Skeletal muscle cell (primary cell): ENCODE measurements at places on chromosomes 11 and 22.

- DNase-seq: peak; percentile 67
These were observed 106.8 kb downstream of the RBFOX2 start for GRCh38 chr22:35921777-35922176.

GRCh38 chr11:35011389-35011788 is 95.0 kb downstream of the PDHX start:
- DNase-seq: no peak

- DNase-seq: no peak
These were observed 78.9 kb upstream of the PLET1 start for GRCh38 chr11:112339566-112339965.

GRCh38 chr22:50444663-50445062 is 30.2 kb downstream of the SBF1 start:
- DNase-seq: peak; percentile 30

DNA sequence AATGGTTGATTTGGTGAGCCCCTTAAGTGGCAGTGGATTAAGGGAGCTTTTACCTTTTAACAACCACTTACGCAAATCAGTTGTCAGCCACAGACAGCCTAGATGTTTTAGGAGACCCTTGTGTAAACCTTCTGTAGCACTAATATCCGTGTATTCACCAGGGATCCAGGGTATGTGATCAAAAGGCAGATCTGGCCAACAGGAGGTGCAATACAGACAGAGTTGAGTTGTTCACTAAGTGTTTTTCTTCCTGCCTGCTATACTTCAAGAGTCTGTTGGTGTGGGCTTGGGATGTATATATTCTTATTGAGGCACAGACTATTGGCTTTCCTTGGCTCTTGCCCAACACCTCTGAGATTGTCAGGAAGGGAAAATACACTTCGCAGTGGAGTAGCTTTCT is 175.1 kb downstream of the FAT3 start:
- DNase-seq: no peak

- DNase-seq: no peak
These were observed 1.2 kb downstream of the BET1L start for GRCh38 chr11:206002-206384.

DNA sequence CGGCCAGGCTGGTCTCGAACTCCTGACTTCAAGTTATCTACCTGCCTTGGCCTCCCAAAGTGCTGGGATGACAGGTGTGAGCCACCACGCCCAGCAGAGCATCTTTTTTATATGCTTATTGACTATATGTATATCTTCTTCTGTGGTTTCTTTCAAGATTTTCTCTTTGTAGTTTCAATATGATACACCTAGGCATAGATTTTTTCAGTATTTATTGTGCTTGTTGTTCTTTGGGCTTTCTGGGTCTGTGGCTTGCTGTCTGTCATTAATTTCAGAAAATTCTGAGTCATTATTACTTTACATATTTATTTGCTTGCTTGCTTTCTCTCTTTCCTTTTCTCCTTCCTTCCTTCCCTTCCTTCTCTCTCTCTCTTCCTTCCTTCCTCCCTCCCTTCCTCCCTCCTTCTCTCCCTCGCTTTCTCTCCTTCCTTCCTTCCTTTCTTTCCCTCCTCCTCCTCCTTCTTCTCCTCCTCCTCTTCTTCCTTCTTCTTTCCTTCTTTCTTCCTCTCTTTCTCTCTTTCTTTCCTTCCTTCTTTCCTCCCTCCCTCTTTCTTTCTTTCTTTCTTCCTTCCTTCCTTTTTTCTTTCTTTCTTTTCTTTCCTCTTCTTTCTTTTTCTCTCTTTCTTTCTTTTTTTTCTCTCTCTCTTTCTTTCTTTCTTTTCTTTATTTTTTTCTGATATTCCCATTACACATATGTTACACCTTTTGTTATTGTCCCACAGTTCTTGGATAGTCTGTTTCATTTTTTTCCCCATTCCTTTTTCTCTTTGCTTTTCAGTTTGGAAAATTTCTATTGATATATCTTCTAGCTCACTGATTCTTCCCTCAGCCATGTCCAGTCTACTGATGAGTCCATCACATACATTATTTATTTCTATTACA is 10.9 kb upstream of the DCHS1 start:
- DNase-seq: no peak

DNA sequence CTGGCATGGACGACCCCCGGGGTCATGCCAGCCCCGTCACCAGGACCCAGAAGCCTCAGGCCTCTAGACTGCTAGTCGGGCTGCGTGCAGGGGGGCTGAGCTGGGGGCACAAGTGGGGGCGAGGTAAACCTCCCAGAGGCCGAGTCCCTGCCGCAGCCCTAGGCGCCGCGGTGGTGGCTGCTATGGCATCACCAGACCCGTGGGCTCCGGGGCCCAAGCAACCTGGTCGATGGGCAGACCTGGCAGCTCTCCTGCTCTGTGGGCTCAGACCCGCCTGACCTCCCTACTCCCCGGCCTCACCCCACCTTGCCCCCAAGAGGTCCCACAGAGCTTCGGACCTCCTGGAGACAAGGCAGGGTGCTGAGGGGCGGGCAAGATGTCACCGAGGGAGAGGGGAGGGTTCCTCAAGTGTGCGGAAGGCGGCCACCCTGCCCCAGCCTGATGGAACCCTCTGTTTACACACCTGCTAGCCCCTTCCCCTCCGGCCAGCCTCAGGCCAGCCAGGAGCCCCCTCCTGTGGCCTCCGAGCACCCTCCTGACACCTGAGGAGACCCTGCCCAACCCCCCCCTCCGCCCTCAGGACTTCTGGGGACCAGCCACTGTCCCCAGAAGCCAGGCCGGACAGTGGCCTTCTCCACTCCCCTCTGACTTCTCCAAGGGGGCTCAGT is 9.4 kb downstream of the IGF2 start:
- no peak for DNase-seq

DNA sequence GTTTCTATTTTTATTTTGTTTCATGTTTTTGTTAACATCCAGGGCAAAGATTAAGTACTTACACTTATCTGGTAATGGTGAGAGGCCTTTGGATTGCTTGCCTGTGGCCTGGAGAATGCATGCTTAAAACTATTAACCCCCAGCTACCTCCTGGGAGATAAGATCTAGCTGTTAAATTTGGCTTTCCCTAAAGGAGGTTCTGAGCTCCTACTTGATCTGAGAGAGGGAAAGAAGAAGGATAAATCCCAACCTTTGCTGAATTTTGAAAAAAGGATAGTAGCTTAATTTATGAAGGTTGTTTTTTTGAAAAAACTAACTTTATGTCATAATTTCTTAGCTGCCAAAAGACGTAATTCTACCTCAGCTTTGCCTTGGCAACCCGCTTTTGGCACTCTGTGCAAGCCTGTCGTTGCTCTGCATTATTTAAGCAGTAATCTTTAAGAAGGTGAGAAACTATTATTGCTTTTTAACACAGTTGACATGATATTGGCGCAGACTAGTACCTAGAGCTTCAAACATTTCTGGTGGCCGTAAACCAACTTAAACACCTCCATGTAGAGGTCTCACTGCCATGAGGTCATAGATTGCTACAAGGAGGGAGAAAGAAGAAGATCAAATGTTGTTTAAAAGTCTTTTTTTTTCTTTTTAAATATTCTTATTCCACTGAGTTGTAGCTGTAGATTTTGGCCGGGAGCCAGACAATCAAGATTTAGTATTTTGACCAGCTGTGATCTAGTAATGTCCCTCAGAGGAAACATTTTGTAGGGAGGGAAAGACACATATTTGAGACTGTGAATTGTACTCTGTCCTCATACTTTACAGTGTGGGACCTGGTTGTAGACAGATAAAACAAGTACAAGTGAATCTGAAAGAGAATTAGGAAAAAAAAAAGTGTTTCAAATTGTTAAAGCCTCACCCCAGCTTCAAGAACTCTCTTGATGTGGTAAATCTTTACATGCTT is 74.4 kb downstream of the WNT11 start:
- no peak for DNase-seq

DNA sequence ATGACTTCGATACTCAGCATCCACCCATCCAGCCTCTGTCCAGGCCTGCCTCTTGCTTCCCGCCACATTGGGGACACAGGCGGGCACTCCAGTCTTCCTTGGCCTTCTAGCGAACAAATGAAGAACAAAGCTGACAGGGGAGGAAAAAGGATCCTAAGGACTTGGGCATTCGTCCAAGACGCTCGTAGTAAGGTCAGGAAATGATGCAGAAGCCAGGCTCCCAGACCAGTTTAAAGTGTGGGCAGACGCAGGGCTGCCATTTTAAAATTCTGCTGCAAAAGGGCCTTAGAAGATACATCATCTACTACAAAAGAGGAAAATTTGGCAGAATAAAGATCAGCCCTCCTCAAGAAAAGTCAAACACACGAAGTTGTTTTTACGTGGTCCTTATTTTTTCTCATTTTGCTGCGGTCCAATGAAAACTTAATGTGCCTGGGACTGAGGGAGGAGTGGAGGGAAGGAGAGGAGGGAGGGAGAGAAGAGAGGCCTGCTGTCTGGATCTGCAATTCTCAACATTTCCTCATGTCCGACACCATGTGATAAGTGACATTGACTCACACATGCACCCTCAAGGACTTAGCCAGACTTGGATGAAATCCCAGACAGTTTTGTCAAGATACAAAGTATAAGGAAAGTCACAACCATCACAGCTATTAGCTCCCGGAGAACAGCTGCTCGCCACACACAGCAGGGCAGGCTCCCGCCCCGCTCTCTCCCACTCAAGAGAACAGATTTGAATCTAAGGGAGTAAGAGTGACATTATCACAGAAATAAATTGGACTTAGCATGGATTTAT is 5.7 kb downstream of the DNAL4 start:
- DNase-seq: peak; percentile 76

DNA sequence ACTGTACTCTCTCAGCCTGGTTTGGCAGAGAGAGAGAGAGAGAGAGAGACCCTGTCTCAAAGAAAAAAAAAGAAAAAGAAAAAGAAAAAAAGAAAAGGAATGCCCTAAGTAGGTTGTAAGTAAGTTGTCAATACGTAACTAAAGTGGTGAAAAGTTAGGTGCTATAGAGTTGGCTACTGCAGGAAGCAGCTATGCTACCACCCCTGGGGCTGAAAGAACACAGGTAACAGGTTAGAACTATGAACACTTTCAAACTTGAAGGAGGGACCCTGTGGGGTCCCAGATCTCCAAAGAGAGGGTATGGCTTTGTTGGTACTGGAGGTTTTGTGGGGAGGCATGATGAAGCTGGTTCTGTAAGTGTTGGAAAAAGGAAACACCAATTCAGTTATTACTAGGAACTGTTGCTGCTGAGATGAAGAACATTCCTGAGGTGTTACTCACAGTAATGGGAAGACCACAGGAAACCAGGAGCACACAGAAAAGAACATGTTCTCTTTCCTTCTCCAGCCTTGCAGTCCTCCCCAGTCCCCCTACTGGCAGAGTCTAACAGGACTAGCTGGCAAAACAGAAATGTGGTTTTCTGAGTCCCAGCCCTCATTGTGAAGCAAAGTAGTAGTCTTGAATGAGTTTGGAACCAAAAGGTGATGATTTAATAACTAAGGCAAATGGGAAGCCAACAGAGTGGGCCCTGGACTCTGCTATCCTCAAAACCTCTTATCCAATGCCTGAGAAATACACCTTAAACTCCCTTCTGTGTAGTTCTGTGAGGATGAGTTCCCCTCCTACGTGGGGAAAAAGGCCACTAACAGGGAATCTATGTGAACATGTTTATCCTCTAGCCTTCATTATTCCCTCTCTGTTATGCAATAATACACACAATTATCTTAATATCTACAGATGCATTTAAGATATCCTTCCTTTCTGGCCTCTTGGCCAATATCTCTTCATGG is 427.0 kb upstream of the DDI1 start:
- peak; percentile 95 for DNase-seq

DNA sequence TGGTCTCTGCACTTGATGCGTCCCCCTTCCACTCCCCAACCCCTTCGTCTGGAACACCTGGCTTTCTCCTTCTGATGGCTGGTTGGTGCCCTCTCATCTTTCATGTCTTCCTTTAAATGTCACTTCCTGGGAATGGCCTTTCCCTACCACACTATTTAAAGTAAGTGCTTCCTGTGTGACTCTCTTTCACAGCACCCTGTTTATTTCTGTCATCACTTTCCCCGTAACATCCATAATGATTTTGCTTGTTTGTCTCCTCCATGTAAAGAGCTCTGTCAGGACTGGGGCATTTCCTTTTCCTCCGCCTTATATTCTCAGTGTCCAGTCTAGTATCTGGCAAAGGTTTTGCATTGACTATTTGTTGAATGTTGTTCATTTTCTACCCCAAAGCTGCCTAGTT is 143.0 kb downstream of the DBX1 start:
- no peak for DNase-seq

- DNase-seq: no peak
These were observed 225.7 kb downstream of the DDX10 start for GRCh38 chr11:108890482-108891105.

DNA sequence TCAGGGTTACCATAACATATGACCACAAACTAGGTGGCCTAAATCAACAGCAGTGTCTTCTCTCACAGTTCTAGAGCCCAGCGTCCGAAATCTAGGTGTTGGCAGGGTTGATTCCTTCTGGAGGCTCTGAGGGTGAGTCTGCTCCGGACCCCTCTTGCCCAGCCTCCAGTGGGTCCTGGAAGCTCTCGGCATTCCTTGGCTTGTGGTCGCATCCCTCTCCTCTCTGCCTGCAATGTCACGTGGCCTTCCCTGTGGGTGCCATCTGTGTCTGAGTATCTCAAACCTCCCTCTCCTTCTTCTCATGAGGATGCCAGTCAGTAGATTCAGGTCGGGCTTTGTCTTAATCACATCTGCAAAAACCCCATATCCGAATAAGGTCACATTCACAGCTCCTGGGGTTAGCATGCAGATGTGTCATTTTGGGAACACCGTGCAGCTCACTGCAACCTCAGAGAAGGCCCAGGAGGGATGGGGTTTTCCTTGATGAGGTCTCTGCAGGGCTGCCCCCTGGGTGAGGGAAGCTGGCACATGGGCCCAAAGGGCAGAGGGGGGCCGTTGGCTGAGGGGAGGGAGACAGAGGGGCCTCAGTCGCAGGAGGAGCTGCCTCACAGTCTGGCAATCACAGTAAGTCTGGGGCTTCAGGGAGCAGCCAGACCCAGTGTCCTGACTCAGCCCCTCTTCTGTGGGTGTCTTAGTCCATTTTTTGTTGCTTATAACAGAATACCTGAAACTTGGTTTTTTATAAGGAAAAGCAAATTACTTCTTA is 41.2 kb downstream of the PARVG start:
- no peak for DNase-seq

DNA sequence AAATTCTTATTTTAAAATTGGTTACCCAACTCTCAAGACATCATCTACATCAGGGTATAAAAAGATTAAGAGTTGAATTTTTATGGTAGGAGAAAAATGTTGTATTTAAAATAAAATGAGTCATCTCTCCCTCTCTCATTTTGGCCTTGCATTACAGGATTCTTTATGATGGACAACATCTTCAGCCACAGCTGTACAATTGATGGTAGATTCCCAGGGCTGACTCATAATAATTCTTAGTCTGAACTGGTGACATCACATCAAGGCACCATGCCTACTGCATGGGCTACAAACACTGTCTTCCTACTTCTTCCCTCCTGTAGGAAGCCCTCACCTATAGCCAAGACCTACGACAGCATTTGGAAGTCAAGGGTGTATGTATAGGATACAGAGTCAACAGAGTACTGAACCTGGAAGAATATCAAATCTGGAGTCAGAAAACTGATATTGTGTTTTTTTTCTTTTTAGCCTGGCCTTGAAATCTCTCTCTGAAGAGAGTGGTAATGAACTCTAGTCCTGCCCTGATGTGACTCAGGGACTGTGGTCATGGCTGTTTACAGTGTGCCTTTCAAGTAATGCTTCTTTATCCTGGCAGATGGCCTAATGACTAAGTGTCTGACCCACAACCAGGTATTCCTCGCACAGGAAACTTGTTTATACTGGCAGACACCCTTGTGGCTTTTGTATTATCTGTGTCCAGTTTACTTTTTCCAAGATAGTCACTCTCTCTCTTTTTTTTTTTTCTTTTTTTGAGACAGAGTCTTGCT is 32.5 kb downstream of the MRGPRX2 start:
- peak; percentile 27 for DNase-seq

- no peak for DNase-seq
These were observed 24.5 kb downstream of the OTUB1 start for GRCh38 chr11:64010783-64011182.

- DNase-seq: no peak
These were observed 21.1 kb upstream of the LRRC55 start for GRCh38 chr11:57160665-57161064.
